ENCODE measurements at places on chromosomes 5 and 9. TPM values are rescaled to one million over a fixed set of nuclear protein-coding genes. Genes with fewer than 3 reads are reported as not detected.

TMOD1 gene
- total RNA-seq, result 0.71 TPM

GRCh38 chr9:101201630-101202029, 173.1 kb downstream of the PLPPR1 start:
- DNase-seq, result no peak

CD180 gene
- total RNA-seq, result 0.03 TPM

PPP3R2 gene
- total RNA-seq, result not detected

DNA sequence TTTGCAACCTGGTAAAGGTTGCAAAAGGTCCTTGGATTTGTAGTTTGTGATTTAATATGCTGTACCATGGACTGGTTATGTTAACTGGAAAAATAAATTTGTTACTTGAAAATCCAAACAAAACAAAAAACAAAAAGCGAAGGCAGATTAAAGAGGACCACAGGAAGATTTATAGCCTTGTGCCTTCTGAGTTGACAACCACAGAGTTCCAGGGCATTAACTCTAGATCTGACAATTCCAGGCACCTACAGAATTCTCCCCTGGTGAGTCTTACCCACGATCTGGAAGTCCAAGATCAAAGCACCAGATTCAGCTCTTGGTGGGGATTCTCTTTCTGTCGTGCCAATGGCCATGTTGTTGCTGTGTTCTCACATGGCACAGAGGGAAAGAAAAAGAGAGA, 107.9 kb upstream of the SELENOP start:
- no peak for DNase-seq

RASEF gene
- not detected for total RNA-seq

C1QTNF3 gene
- total RNA-seq, result 0.76 TPM

DNA sequence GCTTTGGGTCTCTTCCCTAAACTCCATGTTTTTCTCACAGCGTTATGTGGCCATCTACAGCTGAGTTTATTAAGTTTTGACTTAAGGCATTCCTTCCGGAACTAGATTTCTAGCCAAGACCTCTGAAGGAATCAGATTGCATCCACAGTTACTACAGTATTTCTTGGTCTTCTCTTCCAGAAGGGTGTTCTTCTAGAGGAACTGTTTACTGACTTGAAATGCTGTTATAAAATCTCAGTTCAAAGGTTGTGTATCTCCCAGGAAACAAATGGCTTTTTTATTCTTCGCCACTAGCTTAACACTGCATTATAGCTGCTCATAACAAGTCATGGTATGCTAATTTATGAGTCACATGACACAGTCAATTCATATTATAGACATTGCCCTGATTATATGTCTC, 55.3 kb upstream of the RAD23B start:
- DNase-seq, result no peak

ANGPTL2 gene
- total RNA-seq, result 0.05 TPM

- no peak for DNase-seq
These were observed 56.3 kb downstream of the DAB2IP start for GRCh38 chr9:121707477-121708424.

LPCAT1 gene
- 60.6 TPM for total RNA-seq

DNA sequence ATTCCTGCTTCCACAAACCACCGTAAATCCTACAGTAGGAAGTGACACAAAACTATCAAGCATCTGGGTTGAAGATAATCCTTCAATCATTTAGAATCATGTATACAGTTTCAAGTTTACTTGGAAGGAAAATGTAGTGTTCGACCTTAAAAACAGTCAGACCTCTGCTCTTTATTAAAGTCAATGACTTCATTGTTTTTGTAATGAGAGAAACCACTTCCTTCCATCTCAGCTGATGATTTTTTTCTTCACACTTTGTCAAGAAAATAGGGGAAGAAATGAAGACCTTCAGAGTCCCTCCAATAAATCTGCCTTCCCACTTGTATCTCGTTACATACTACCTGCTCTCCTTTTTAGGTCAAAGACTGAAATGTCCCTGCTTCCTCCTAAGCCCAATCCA, 30.1 kb downstream of the TUSC1 start:
- DNase-seq, result no peak

DNA sequence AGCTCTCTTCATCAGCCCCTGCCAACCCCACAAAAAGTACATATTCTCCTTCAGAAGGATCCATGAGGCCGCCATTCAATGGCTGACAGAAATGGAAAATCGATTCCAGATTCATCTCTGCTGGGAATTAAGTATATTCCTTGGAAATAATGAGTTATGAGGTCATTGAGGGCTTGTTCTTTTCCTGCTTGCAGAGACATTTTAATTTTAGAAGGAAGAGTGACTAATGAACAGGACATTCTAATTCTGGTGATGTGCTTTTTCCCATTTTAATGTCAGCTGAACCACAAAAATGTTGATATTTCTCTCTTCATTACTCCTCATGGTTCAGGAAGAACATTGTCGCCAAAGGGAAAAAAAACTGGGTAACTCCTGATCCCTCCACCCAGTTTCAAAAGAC, 314.0 kb downstream of the PIK3R1 start:
- DNase-seq, result no peak

DNA sequence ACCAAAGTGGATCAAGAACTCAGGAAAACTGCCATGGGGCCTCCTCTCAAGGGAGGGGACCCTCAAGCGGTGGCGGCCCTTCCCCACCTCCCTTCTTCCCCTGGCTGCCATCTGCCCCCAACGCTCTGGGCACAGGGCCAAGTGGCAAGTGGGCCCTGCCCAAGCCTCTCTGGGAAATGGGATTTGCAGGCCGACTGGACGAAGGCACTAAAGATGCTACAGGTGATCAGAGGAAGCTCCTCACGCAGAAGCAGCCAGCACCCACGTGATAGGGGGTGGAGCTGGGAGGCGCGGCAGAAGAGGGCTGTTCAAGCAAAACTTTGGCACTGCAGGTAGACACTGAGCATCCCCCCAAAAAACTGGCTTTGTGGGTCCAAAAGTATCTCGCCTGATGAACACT, 52.7 kb upstream of the UBTD2 start:
- DNase-seq, result no peak

GRCh38 chr5:106376522-106376921, 1294.2 kb downstream of the EFNA5 start:
- no peak for DNase-seq

- DNase-seq, result no peak
These were observed 311.7 kb downstream of the TRIM36 start for GRCh38 chr5:114857941-114858551.

CA9 gene
- total RNA-seq, result not detected

DNA sequence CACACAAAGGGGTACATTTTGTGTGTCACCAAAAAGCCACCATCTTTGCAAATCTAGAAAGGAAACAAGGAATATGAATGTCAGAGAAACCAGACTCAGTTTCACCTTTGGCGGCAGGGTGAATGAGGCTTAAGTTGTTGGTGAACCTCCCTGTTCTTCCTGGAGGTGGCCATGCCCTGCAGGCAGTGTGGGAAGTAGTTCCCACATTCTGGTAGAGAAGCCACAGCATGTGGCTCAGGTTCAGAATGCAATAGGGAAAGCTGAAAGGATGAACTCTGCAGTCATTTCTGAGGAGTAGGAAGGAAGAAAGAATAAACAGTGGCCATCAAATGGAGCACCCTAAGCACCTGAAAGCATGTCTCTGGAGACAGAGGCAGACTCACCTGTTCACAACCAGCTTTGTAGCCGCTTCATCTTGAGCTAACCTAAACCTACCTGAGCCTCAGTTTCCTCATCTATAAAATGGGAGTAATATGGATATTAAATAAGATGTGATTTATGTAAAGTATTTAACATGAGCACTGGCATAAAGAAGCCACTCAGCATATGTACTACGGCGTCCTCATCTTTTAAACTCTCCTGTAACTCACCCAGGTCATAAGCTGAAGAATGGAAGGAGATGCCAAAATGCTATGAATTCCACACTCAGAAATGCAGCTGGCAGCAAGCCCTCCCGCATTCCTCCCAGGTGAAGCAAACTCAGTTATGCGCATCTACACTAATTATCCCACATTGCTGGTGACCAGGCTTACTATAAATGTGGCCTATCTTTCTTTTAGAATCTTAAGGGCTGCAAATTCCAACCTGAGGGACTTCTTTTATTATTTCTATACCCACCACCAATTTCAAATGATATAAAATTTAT, 86.0 kb downstream of the ZNF608 start:
- DNase-seq, result no peak

EDIL3 gene
- total RNA-seq, result 0.15 TPM

- no peak for DNase-seq
These were observed 14.2 kb upstream of the JAKMIP2 start for GRCh38 chr5:147796556-147797308.

DNA sequence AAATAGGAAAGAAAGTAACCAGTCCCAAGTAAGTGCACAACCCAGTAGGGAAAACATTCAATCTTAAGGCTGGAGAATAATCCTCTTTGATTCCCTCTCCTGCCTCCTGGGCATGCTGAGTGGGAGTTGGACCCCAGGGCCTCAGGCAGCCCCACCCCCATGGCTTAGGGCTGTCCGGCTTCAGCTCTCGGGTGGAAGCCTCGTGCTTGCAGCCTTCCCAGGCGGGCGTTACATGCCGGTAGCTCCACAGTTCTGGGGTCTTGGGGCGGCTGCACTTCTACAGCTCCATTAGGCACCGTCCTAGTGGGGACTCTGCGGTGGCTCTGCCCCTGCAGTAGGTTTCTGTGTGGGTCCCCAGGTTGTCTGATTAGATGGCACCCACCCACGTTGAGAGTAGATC, 10.1 kb downstream of the GLIPR2 start:
- no peak for DNase-seq

- no peak for DNase-seq
These were observed 69.6 kb downstream of the IL31RA start for GRCh38 chr5:55920784-55921183.

LHX6 gene
- not detected for total RNA-seq

DNA sequence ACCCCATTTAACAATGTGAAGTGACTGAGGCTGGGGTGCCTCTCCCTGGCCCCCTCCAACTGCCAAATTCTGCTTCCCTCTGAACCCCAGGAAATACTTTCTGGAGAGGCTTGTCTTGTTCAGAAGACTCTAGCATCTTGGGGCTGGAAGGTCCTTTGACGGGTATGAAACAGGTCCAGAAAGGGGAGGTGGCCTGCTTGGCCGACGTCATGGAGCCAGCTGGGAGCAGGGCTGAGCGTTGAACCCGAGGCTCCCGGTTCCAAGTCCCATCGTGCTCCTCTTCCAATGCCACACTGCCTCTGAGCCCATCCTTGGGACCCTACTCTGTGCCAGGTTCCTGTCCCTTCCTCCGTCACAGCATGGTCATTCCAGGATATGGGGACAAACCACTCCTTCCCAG, 46.9 kb downstream of the NDST1 start:
- DNase-seq, result no peak

LCN15 gene
- total RNA-seq, result not detected

DNA sequence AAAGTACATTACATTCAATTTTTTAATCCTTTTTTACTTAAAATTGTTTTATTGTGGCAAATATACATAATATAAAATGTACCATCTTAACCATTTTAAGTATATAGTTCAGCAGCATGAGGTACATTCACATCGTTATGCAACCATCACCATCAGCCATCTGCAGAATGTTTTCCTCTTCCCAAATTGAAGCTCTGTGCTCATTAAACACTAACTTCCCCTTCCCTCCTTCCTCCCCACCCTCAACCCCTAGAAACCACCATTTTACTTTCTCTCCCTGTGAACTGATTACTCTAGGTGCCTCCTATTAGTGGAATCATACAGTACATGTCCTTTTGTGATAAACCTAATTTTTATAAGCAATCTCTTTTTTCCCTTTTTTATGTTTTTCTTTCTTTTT, 15.6 kb downstream of the TEX53 start:
- DNase-seq, result no peak

GRCh38 chr9:110767559-110768063, 99.0 kb downstream of the MUSK start:
- no peak for DNase-seq

MSX2 gene
- 0.18 TPM for total RNA-seq

DNA sequence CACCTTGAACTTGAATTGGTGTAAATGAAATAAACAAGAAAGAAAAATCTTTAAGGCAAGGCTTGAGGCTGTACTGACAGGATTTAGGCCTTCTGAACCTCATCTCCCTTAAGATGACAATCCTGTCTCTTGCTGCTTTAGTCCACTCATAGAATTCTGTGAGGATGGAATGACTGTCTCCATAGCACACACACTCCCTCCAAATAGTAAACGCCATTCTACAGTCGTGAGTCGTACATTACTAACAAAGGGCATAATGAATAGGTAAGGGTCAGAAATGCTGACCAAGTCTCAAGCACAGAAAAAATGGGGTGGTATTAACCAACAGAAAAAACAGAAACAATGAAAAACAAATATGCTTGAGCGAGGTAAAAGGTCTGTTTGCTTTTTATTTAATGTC, 71.8 kb upstream of the SIMC1 start:
- no peak for DNase-seq

GRCh38 chr9:91042541-91042940, 240.9 kb downstream of the SYK start:
- DNase-seq, result no peak

- DNase-seq, result no peak
These were observed 20.7 kb upstream of the C5orf47 start for GRCh38 chr5:173968154-173968797.

- DNase-seq, result no peak
These were observed 125.3 kb downstream of the SYK start for GRCh38 chr9:90926936-90927335.

HCN1 gene
- total RNA-seq, result not detected

Data from activated T-cell treated with anti-CD3 and anti-CD28 coated beads, Interleukin-2, amount 50 U/mL, for 4 hours (primary cell).